Gastroesophageal sphincter (tissue), 4 donors: ENCODE measurements at places on chromosomes 1 and 21. TPM values are rescaled to one million over a fixed set of nuclear protein-coding genes. Genes with fewer than 3 reads are reported as not detected.

GRCh38 chr1:41235893-41236292 is 6.2 kb downstream of the SCMH1 start:
- ATAC-seq = no peak

DNA sequence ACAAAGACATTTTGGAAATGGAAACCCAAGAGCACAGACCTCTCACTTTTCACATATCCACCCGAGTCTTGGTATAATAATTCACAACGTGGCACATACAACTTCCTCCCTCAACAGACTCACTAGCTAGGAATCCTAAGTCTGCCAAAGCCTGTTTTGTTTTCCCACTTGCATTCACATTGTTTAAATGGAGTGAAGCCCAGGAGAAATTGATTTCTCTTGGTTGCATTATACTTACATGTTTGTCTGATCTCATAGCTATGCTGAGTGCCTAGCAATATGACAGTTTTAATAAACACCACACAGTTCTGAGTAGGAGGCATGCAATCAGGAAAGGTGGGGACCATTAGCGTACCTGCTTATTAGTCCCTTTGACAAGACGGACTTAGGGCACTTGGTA is 348.6 kb upstream of the ADGRL4 start:
- ATAC-seq = no peak

GRCh38 chr1:202694314-202694713 is 15.9 kb downstream of the SYT2 start:
- ATAC-seq = no peak

DNA sequence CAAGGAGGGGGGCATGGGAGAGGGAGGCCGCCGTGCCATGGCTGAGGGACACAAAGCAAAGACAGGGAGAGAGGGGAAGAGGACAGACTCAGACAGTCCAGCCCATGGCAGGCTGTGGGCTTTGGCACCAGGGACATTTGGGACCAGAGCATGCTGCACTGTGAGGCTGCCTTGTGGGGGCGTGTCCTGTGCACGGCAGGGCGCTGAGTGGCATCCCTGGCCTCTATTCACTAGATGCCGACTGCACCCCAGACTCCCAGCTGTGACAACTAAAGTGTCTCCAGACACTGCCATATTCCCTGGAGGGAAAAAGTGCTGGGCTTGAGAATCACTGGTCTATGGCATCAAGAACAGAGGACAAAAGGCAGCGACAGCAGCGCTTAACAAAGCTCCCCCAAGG is 18.6 kb upstream of the PRDM15 start:
- ATAC-seq = no peak

DNA sequence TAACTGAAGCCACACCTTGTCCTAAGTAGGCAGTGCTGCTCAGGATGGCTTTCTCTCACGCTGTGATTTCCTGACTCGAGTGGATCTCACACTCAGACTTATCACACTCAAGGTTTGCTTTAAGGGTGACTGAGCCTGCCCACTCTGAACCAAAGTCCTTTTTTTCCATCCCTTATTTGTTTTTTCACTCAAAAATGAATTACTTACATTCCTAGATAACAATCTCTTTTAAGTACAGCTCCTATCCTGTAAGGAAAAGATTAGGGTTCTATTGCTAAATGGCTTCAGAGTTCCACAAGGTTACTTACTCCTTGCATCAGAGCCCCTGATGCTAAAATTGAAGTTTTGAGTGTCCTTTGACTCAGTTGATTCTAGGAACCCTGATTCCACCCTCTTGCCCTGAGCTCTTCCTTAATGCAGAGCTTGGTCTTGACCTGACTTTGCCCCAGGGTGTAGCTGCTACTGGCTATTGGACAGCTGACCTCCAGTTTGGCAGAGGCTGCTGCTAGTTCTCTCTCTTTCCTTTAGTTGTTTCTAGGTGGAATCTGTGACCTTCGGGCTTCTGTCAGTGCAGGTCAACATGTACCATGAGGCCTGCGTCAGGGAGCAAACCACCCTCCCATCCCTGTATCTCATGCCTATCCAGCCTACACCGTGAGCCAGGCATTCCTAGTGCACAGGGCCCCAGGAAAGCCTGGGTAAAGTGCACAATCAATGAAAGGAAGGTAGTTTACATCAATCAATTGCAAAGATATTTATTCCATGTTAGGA is 80.1 kb upstream of the CD55 start:
- no peak for ATAC-seq

GRCh38 chr1:7379441-7379971 is 391.6 kb upstream of the VAMP3 start:
- ATAC-seq = no peak

DNA sequence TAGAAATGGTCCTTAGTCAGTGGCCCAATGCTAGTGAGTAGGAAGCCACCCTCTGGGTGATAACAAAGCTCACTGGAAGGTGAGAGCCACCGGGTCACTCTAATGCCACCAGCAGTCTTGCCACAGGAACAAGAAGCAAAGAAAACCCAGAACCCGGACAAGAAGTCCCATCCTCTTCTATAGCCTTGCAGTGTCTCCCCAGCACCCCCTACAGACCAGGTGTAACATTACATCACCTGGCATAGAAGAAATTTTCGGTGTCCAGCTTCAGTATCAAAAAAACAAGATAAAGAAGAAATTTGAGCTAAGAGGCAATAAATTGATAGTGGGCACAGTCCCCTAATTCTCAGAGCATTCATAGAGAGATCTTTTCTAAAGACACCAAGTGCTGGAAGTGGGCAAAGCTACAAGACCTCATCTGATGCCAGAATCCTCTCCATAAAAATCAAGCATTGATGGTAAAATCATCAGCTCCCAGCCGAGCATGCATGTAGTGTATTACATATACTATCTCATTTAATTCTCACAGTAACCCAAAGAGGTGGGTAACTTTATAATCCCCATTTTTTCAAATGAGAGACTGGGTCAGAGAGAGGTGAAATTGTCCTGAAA is 491.0 kb downstream of the MATN1 start:
- ATAC-seq = no peak

GRCh38 chr1:26145041-26145959 is 13.6 kb upstream of the FAM110D start:
- peak; percentile 87 for ATAC-seq

- no peak for ATAC-seq
Measured at GRCh38 chr1:176770066-176770465, 307.1 kb downstream of the PAPPA2 start.

DNA sequence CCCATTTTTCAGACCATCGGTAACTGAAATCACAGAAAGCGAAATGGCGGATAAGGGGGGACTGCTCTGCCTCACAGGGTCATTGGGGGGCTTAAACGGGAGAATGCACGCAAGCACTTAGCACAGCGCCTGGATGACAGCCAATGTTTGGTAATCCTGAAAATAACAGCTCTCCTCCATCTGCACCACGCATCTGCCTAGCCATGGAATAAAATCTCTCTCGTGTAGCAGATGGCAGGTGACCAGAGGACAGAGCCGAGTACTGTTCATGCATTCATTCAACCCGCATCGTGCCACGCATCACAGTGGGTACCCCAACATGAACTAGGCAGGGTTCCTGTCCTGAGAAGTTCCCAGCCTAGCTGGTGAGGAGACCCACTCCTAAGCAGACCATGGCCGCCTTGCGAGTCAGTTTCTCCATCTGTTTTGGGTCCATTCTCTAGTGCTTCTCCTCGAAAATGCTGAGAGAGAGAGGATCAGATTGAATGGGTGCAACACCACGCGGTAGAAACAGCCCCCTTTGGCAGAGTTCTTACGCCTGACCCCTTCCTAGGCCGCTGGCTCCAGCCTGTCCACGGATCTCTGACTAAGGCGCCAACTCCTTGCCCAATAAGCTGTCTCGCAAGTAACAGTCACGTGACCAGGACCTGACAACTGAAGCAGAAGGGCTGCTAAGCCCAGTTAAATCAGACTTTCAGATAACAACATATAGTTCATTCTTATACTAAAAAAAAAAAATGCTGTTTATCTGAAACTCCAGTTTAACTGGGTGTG is 7.3 kb downstream of the SLC1A7 start:
- ATAC-seq = peak; percentile 56

DNA sequence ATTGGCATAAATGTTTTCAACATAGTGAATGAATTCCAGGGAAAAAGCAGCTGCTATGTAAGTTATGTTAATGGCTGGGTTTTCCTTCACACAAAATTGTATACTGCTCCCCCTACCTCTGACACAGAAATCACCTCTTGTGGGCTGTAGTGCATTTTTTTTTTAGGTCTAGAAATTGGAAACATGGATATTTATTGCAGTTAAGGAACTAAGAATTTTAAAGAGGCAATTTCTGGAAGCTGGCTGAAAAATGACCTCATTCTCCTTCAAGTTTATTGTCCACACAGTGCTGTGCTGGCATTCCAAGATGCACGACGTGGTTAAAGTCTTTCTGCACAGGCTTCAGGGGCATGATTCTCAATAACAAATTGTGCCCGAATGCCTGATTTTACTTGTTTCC is 1424.2 kb downstream of the MRPL39 start:
- no peak for ATAC-seq

GRCh38 chr1:67869233-67869632 is 36.0 kb upstream of the GNG12 start:
- ATAC-seq = no peak

DNA sequence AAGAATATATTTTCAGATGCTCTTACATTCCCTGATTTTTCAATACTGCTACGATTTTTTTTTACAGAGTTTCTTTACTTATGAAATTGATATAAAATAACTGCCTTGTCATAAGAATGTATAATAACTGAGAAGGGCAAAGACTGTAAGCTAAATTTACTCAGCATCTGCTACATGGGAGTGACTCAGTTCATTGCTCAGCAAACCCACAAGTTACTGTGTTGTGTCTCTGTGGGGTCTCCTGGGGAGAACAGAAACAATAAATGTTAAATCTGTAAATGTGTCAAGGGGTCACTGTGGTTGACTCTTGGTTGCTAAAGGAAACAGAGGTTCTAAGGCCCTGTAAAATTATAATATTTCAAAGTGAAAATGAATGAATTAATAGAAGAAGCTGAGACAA is 210.3 kb upstream of the CACYBP start:
- no peak for ATAC-seq

DNA sequence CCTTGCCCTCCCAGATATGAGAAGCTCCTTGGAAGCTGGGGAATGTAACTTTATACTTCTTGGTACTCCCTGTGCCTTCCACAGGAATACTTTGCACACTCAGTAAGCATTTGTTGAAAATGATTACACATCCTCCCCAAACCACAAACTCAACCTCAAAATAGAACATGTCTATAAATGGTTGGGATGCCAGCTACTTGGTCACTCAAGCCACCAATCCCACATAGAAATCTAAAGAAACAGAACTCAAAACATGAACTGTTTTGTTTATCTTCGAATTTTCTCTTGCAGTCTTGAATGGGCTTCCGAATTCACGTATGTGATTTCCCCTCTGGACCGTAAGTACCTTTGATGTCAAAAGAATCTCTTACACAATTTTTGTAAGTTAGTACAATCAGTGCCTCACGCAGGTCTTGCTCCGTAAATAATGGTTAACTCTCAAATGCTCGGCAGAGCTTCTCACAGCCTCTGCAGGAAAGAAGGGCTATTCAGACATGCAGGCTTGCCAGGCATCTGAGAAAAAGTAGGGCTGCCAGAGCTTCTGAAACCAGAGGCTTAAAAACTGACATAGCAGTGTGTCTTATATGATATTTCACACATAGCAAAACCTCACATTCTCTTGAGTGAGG is 26.9 kb downstream of the SORT1 start:
- ATAC-seq = peak; percentile 72

GRCh38 chr1:223231011-223231572 is 88.0 kb upstream of the TLR5 start:
- no peak for ATAC-seq

- ATAC-seq = no peak
Measured at GRCh38 chr21:36663033-36663855, 35.7 kb upstream of the SIM2 start.

- ATAC-seq = no peak
Measured at GRCh38 chr21:42350318-42350910, 380 bp downstream of the TFF2 start.

DNA sequence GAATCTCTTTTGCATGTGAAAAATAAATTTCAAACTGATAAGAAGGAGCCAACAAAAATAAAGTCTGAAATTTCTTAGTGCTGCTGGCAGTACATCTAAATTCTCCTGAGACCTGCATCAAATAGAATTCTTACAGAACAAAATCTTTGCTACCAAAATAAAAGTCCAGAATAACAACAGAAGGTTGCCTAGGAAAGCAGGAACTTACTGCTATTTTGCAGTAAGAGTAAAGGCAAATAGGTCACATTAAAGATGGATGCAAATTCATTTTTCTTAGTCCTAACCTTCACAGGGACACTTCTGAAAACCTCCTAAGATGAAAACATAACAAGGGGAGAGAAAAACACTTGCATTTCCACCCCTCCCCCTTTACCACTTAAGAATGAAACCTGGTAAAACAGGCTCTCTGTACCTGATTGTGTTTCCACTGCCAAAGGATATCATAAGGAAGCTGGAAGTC is 59.0 kb downstream of the RUSC1 start:
- ATAC-seq = peak; percentile 86

TMEM240 gene
- total RNA-seq = 18.1 TPM

SLAMF9 gene
- total RNA-seq = not detected

GUCA2B gene
- not detected for total RNA-seq

CELA2A gene
- total RNA-seq = not detected

CASQ2 gene
- 118 TPM for total RNA-seq

GSTM1 gene
- total RNA-seq = not detected

CFHR2 gene
- total RNA-seq = not detected
